ENCODE measurements at places on chromosomes 6 and 20. TPM values are rescaled to one million over a fixed set of nuclear protein-coding genes. Genes with fewer than 3 reads are reported as not detected.

The FKBP1C gene
- total RNA-seq: 2.3 TPM

The PACRG gene
- total RNA-seq: not detected

The PANK2 gene
- total RNA-seq: 52.8 TPM

The DCDC2 gene
- 3.2 TPM for total RNA-seq

The SCRT2 gene
- total RNA-seq: not detected

The MBOAT1 gene
- 3.2 TPM for total RNA-seq

The OLIG3 gene
- not detected for total RNA-seq

The ANKRD66 gene
- not detected for total RNA-seq

Data from A549 treated with CORT108297 at 1 μM for 4 hours (cell line).